GM04504 (cell line): ENCODE measurements at places on chromosomes 6 and 20.

DNA sequence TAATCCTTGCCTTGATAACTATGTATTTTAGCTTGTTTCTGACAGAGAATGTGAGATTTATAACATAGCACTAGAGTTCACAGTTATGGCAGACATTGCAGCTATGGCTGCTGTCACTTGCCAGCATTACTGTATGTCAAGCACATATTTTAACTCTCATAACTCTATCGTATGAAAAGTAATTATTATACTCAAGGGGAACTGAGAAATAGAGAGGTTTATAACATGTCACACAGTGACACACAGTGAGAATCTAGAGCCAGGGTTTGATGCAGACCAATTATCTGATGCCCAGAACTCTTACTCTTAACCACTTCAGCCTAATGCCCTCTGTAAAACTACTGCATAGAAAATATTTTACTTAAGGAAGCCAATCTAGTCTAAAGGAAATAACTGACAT, 1012.4 kb downstream of the GRIK2 start:
- DNase-seq: no peak

- DNase-seq: no peak
Measured at GRCh38 chr20:43914311-43915210, at the start of gene TOX2. Gene TOX2 (plus strand): TSS chr20:43914852. CDS start chr20:43914892, 40 bp downstream.

GRCh38 chr20:10647471-10647870, 26.3 kb downstream of the JAG1 start:
- no peak for DNase-seq

- no peak for DNase-seq
Measured at GRCh38 chr6:26536571-26537159, 1.5 kb upstream of the HMGN4 start.

GRCh38 chr6:119879731-119880130, 530.2 kb upstream of the MAN1A1 start:
- DNase-seq: no peak

- DNase-seq: peak; percentile 48
Measured at GRCh38 chr6:24228681-24229255, 102.8 kb downstream of the NRSN1 start.

DNA sequence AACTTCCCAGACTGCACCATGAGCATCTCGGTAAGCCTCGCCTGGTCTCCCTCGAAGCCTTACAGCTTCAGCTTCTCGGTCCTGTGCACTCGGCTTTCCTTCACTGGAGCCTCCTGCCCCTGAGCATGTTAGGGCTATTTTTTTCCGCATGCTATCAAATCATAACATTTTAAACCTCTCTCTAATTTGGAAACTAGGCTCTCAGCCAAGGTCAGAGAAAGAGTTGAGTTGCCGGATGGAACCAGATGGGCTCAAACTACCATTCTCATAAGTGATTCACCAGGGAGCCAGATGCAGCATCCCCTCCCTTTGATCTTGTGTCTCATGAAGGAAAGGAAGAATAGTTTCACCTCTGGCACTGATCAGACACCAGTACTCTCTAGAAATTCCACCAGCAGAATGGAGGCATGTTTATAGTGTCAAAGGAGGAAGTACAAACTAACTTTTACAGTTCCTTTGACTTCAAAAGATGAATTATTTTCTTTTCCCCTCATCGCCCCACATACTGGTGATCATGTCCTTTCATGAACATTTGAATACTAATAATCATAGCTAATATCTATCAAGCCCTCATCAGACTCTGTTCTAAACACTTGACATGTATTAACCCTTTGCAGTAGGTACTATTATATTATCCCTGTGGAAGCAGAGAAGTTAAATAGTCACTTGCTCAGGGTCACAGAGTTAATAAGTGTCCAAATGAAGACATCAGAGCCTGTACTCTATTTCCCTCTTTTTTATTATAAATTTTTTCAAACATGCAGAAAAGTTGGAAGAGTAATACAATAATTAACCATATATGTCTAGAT, 46.7 kb downstream of the MAP1LC3A start:
- peak; percentile 59 for DNase-seq

GRCh38 chr6:168272415-168273325, 46.9 kb downstream of the DACT2 start:
- no peak for DNase-seq

GRCh38 chr6:35473850-35474130, 5.6 kb downstream of the RPL10A start:
- DNase-seq: no peak

DNA sequence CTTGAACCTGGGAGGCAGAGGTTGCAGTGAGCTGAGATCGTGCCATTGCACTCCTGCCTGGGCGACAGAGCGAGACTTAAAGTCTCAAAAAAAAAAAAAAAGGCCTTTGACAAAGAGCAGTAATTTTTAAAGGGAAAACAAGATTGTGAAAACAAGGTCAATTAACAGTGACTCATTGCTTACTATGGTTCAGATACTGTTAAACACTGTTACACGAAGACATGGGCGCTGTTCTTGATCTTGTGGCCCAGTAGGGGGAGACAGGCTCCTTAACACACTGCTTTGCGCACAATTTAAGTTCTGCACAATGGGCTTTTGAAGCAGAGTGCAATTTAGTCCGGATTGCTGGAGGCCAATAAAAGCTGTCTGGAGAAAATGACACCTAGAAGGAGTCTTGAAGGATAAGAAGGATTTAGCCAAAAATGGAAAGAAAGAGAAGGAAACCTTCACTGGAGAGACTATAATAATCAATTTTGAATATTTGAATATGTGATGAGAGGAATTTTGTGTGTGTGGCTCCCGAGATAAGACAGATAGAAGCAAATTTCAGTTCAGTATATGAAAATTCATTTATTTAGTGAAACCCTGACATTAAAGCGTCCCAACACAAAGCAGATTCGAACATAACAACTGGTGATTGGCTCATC, 6.0 kb upstream of the LATS1 start:
- DNase-seq: peak; percentile 60

GRCh38 chr6:149371154-149371553, 28.9 kb upstream of the SUMO4 start:
- DNase-seq: no peak

DNA sequence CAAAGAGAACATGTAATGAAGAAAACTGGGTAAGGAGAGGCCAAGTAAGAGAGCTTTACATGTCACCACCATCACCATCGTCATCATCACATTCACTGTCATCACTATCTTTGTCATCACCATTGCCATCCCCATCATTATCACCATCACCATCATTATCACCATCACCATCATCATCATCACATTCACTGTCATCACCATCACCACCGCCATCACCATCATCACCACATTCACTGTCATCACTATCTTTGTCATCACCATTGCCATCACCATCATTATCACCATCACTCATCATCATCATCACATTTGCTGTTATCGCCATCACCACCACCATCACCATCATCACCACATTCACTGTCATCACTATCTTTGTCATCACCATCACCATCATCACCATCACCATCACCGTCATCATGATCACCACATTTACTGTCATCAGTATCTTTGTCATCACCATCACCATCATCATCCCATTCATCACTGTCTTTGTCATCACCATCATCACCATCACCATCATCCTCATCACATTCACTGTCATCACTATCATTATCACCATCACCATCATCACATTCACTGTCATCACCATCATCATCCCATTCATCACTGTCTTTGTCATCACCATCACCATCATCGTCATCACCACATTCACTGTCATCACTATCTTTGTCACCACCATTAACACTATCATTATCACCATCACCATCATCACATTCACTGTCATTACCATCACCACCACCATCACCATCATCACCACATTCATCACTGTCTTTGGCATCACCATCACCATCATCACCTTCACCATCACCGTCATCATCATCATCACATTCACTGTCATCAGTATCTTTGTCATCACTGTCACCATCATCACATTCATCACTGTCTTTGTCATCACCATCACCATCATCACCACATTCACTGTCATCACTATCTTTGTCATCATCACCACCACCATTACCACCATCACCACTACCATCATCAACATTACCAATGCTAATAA, 172.3 kb downstream of the ERMARD start:
- no peak for DNase-seq

DNA sequence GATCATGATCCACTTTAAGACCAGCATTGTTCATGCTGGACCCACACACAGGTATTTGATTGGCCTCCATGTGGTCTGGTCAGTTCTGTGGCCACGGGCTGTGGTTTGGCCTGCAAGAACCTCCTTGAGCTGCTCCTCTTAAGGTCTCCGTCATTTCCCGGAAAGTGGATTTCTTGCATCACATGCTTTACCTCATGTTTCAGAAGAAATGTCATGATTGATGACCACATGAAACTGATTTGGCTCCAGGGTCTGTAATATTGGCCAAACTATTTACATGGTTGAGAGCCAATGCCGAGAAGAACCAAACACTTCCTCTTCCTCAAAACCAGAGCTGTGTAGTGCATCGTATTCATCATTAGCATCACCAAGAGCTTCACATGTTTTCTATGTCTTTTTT, 13.2 kb upstream of the RSPH3 start:
- DNase-seq: no peak

- DNase-seq: no peak
Measured at GRCh38 chr6:97462031-97462430, 179.0 kb upstream of the MMS22L start.

DNA sequence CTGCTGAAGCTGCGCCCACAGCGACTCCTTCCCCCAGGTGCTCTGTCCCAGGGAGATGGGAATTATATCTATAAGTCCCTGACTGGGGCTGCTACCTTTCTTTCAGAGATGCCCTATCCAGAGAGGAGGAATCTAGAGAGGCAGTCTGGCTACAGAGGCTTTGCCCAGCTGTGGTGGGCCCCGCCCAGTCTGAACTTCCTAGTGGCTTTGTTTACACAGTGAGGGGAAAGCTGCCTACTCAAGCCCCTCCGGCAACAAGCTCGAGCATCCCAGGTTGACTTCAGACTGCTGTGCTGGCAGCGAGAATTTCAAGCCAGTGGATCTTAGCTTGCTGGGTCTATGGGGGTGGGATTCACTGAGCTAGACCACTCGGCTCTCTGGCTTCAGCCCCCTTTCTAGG, 152.5 kb upstream of the MAP3K7 start:
- no peak for DNase-seq

DNA sequence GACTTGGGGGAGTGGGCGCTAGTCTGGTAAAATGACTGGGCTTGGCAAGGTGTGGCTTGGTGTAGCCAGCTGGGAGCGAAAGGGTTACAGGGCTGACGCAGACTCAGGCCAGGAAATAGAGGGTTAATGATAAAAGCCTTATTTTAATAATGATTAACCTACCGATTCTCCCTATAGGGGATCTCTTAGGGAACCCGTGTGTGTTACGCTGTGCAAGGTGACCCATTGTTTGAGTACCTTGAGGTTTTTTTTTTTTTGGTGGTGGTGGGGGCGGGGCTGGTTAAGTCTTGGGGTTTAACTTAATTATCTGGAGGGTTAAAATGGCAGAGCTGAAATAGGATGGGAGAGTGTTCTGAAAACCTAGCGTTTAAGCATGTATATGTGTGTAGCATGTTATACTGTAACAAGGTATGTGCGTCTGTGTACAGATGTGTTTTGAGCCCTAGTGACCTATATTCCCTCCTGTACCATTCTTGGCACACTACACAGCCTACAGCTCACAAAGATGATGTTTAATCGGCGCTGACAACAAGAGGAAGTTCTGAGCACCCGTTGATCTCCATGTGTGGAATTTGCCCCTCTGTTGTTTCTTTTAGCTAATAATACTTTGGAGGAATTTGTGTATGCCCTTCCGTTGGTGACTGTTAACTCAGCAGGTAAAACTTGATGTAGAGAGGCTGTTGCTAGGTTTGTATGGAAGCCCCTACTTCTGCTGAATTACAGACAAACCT, 1.3 kb downstream of the CARMIL1 start:
- DNase-seq: no peak

- DNase-seq: no peak
Measured at GRCh38 chr6:113147544-113147943, 709.6 kb upstream of the MARCKS start.

DNA sequence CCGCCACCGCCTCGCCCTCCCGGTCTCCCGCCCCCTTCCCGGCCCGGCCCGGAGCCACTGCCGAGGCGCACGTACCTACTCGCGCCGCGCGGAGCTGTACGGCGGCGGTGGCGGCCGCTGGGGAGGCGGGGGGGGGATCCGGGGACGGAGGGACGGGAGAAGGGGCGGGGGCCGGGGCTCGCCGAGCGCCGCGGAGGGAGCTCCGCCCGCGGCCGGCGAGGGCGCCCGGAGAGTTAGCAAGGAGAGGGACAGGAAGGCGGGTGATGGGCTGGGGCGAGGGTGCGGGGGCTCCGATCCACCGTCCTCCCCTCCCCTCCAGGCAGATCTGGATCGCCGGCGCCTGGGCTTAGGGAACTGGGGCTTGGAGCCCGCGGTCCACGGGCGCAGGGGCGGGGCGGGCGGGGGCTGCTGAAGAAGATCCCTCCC, 548 bp upstream of the TMEM74B start:
- no peak for DNase-seq

- DNase-seq: no peak
Measured at GRCh38 chr20:56181583-56181982, 66.9 kb upstream of the MC3R start.

DNA sequence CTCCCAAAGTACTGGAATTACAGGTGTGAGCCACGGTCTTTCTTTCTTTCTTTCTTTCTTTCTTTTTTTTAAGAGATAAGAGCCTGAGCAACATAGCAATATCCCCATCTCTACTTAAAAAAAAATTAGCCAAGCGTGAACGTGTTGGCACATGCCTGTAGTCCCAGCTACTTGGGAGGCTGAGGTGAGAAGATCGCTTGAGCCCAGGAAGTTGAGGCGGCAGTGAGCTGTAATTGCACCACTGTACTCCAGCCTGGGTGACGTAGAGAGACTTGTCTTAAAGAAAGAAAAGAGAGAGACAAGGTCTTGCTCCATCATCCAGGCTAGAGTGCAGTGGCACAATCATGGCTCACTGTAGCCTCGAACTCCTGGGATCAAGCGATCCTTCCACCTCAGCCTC, 162.0 kb upstream of the MLN start:
- DNase-seq: no peak

DNA sequence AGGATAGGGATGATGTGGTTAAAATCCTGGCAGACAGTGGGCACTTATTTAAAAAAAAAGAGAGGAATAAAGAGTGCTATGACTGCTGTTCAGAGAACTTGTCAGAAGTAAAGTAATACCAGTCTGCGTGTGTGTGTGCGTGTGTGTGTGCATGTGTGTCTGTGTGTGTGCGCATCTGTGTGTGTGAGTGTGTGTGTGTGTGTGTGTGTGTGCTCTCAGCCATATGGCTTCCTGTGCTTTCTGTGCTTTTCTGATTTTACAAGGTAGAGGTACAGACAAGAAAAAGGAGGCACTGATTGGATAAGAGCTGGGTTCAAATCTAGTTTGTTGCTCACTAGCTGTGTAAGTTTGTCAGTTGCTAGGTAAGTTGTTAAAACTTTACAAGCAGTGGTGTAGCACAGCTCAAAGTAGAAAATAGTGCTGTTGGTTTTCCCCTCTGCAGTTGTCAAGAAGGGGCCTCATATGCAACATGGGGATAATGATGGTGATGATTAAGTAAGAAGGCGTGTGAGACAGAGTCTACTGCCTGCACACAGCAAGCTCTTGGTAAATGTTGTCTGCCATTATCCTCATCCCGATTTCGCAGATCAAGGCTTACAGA, 155.3 kb upstream of the ZNF217 start:
- DNase-seq: no peak

- DNase-seq: no peak
Measured at GRCh38 chr6:490251-491037, 98.9 kb downstream of the IRF4 start.

GRCh38 chr6:24699521-24700359, 19.2 kb downstream of the C6orf62 start:
- no peak for DNase-seq
